ENCODE measurements at places on chromosomes 4 and X.

DNA sequence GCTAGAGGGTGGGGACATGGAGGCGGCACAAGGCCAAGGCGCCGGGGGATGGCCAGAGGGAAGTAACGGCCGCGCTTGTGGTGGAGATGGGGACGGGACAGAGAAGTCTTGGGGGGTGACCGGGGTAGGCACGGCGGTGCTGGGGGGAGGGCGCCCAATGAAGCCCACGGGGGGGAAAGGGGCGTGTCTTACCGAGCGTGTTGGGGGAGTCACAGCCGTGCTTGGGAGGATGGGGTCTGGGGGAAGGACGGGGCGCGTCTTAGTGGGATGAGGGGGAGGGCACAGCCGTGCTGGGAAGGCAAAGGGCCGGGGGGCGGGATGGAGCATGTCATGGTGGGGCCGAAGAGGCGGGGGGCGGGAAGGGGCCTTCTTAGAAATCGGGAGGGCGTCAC lies 952 bp downstream of the ARSD start:
- H3K4me3 ChIP-seq = no peak overlapping the region
- no peak overlapping the region for H3K27ac ChIP-seq
- no peaks in the 10 kb centered on the region for H3K36me3 ChIP-seq

- H3K27me3 ChIP-seq = no peaks in the 10 kb centered on the region
- no peak overlapping the region for H3K27ac ChIP-seq
- no peaks in the 10 kb centered on the region for H3K36me3 ChIP-seq
These were observed 2204.5 kb downstream of the ARAP2 start for GRCh38 chr4:34039766-34040165.

DNA sequence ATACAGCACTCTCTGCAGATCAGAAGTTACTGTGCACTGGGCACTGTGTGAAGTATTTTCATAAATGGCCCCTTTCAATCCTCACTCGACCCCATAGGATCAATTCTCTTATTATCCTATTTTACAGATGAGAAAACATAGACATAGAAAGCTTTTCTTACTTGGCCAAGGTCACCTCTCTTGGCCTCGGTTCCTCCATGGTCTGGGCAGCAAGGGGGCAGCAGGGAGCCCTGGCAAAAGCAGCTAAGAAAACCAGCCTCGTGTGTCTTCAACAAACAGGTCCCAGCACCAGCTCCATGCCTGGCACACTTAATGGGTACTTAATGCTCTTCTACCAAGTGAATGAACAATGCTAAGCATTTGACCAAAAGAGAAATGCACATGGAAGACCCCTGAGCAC lies 34.4 kb downstream of the BST1 start:
- H3K36me3 ChIP-seq = no peaks in the 10 kb centered on the region
- H3K4me3 ChIP-seq = no peak overlapping the region
- DNase-seq = no peak
- no peaks in the 10 kb centered on the region for H3K4me1 ChIP-seq
- no peak overlapping the region for H3K27ac ChIP-seq
- H3K27me3 ChIP-seq = no peaks in the 10 kb centered on the region

DNA sequence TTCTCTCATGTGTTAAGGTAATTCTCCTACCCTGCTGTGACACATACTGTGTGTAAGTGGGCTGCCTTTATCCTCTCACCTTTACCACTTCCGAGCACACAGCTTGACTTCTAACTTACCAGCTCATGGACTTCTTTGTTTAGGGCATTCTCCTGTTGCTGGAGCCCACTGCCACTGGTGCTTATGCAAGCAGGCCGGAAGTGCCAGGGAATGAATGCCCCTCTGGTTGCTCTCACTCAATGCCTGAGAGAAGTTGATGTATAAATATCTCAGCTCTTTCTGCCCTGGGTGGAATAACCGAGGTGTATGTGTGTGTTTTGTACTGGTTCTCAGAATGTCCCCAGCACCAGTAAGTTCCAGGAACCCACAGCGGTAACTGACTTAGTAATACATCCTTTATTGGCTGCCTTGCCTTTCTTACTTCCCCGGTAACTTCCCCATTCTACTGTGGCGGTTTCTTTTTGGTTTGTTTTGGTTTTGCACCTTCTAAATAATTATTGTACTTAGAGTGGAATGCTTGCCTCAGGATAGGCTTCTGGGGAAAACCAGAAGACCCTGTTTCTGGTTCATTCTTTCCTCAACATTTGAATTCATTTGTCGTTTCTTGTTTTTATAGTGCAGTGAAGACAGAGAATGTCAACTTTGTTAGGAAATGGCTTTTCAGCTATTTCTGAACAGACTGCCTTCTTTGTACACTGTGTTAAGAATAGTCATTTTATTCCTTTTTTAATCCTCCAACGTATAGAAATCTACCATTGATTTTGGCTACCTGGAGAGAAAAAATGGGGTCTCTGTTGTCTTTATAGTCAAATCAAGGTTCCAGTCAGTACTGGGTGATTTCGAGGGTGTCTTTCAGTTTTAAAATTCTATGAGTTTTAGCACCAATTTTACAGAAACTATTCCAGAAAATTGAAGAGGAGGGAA lies 45.4 kb downstream of the CXorf58 start:
- no peaks in the 10 kb centered on the region for H3K36me3 ChIP-seq
- H3K27ac ChIP-seq = peak overlapping the region; percentile 15
- H3K4me1 ChIP-seq = peaks cover 16% of the 10 kb centered on the region
- H3K4me3 ChIP-seq = no peak overlapping the region
- peak; percentile 77 for DNase-seq

GRCh38 chr4:79255793-79256192 lies 70.1 kb downstream of the NAA11 start:
- H3K4me3 ChIP-seq = no peak overlapping the region
- no peaks in the 10 kb centered on the region for H3K27me3 ChIP-seq
- no peaks in the 10 kb centered on the region for H3K36me3 ChIP-seq
- no peak overlapping the region for H3K27ac ChIP-seq
- no peak for DNase-seq

DNA sequence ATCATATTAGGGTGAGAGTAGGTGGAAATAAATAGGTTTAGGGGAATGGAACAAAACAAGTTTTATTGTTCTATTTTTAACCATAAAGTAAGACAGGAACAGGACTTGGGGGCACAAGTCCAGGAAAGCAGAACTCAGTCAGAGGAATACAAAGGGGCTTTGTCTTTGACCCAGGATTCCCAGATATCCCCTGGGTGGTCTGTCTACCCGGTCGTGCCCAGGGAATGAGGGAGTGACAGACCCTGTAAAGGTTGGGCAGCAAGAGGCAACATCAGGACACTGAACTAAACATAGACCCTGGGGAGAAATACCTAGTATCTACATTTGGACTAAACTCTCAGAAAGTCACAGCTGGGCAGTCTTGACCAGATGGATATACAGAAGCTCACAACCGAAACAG lies 50.6 kb downstream of the PTCHD1 start:
- H3K4me3 ChIP-seq = no peak overlapping the region
- no peaks in the 10 kb centered on the region for H3K4me1 ChIP-seq
- no peaks in the 10 kb centered on the region for H3K36me3 ChIP-seq
- DNase-seq = no peak
- H3K27ac ChIP-seq = no peak overlapping the region
- H3K27me3 ChIP-seq = no peaks in the 10 kb centered on the region

DNA sequence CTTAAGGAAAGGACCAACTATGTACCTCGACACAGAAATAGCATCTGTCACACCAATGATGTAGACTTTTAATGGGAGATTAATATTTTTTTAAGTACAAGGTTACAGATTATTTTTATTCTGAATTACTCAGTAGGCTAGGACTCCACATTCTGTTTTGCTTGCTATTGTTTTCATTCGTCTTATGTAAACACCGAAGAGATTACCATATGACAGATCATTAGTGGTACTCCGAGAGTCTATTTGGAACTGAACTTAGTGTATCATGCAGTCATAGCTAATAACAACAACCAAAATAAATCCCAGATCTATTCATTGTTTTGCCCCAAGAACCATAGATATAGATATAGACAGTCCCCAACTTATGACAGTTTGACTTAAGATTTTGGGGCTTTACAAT lies 139.7 kb upstream of the SPRY1 start:
- H3K27me3 ChIP-seq = no peaks in the 10 kb centered on the region
- no peak overlapping the region for H3K27ac ChIP-seq
- H3K4me3 ChIP-seq = no peak overlapping the region
- no peak for DNase-seq

DNA sequence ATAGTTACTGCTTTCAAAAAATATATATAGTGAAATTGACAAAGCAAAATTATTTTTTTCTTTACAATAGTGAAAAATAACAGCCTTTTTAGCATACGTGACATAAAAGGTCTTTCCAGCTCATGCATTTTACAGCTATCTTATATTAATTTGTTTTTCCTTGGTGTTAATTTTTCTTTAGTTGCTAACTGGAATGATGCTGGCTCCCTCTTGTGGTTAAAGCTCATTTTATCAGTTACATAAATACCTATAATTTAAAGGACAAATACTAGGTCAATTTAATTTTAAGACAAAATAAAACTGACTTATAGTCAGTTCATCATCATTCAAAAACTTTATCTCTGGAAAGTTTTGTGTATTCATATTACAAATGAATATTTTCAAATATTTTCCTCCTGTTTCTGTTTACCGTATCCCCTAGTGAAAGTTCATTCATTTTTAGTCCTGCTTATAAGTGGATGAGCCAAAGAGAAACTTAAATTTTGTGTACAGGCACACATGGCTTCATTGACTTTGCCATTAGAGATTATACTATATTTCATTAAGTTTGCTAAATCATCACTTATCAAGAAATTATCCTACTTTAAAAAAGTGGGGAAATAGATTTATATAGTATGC lies 9.9 kb upstream of the ANAPC4 start:
- H3K27ac ChIP-seq = no peak overlapping the region
- H3K36me3 ChIP-seq = peaks cover 6% of the 10 kb centered on the region
- DNase-seq = peak; percentile 57
- H3K27me3 ChIP-seq = no peaks in the 10 kb centered on the region

DNA sequence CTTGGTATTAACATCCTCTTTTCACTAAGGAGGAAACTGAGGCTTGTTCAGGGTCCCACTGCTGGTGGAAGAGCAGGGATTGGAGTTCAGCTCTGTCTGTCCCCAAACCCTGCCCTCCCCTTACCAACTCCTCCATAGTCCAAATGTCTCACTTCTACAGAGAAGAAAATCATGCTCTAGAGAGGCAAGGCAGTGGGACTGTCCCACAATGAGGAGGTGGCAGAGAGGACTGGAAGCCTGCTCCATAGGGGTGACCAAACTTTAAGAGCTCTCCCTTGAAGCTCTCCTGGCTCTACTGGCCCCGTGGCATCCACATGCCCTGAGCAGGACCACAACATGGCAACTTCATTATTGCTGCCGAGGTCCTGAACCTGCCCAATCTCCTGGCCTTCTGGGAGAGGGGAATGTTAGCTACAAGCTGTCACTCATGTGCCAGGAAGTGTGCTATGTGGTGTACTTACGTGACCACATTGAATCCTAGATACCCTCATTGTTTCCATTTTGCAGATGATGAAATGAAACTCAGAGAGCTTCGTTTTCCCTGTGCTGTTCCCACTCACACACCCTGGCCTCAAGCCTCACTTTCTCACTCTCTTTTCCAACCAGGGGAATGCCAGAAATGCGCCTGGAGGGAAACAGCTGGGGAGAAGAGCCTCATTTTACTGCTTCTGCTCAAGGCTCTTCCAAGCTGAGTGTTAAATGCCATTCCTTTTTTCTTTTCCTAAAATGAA lies 71.5 kb downstream of the ANAPC4 start:
- DNase-seq = peak; percentile 14
- H3K27me3 ChIP-seq = no peaks in the 10 kb centered on the region
- H3K36me3 ChIP-seq = no peaks in the 10 kb centered on the region
- no peak overlapping the region for H3K4me3 ChIP-seq

DNA sequence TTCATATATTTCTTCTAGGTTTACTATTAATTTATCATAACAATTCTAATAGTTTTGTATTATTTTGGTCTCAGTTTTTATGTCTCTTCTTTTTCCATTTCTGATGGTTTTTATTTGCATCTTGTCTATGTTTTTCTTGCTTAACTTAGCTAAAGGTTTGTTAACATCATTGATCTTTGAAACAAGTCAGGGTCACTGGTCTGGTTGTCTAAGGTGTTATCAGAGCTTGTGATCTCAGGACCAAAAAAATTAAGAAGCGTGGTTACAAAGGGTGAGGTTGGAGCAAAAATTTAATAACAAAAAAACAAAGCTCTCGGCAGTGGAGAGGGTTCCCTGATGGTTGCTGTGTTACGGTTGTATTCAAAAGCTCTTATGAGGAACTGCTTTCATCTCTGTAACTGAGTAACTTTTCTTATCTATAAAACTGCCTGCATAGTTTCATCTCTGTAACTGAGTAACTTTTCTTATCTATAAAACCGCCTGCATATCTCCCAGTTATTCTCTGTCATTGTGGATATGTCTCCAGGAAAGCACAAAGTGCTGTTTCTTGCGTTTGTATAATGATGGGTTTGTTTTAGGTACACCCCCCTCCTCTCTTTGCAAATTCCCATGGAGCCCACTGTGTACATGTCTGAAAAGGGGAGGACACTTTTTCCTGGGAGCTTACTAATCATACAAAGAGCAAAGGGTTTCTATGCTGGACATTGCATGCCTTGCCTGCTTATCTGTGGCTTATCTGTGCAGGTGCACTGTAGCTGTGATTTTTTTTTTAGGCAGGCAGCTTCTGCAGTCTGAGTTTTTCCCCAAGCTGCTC lies 62.4 kb upstream of the UGT2B15 start:
- H3K27ac ChIP-seq = no peak overlapping the region
- DNase-seq = no peak
- H3K36me3 ChIP-seq = no peaks in the 10 kb centered on the region

DNA sequence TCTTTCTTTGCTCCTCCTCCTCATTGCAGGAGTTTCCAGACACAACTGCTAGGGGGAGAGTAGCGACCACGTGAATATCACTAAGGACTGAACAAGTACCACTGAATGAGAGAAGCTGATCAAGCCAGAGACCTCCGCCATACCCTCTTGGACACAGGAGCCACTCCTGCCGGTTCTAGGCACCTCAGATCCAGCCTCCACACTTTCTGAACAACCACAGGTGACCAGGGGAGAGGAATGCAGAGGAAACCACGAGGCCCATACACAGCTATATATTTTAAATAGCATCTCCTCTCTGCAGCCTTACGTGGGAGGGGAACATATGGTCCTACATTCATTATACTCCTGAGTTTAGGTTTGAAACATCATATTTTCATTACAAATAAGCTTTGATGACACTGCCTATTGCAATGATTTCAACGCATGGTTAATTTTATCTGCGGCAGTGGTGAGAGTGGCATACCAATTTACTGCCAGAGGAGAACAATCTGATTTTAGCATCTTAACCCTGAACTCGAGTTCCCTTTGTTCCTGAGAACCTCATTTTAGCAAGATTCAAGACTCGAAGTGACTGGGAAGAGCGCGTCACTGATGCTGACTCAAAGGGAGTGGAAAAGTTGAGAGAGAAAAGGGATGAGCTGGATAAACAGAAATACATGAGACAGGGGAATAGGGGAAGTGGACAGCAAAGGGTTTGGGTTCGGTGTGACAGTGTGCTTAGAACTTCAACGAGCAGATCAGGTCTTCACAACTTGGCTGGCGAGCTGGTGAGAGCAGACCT lies 231.7 kb upstream of the PPARGC1A start:
- peaks cover 11% of the 10 kb centered on the region for H3K27me3 ChIP-seq
- H3K36me3 ChIP-seq = no peaks in the 10 kb centered on the region
- no peak overlapping the region for H3K27ac ChIP-seq
- no peak for DNase-seq
- no peak overlapping the region for H3K4me3 ChIP-seq

- H3K4me3 ChIP-seq = no peak overlapping the region
- no peak overlapping the region for H3K27ac ChIP-seq
- peak; percentile 30 for DNase-seq
- no peaks in the 10 kb centered on the region for H3K27me3 ChIP-seq
- peaks cover 32% of the 10 kb centered on the region for H3K4me1 ChIP-seq
These were observed 116.4 kb downstream of the PPP3CA start for GRCh38 chr4:101230801-101231426.

GRCh38 chr4:11250510-11250909 lies 178.2 kb downstream of the HS3ST1 start:
- DNase-seq = no peak
- no peak overlapping the region for H3K4me3 ChIP-seq
- H3K27ac ChIP-seq = no peak overlapping the region
- H3K27me3 ChIP-seq = no peaks in the 10 kb centered on the region
- no peaks in the 10 kb centered on the region for H3K36me3 ChIP-seq

All from A673 (cell line).